Pulmonary artery endothelial cell (primary cell): ENCODE measurements at places on chromosomes 11 and 22. TPM values are rescaled to one million over a fixed set of nuclear protein-coding genes. Genes with fewer than 3 reads are reported as not detected.

Gene HORMAD2
- not detected in 2 replicates for total RNA-seq

DNA sequence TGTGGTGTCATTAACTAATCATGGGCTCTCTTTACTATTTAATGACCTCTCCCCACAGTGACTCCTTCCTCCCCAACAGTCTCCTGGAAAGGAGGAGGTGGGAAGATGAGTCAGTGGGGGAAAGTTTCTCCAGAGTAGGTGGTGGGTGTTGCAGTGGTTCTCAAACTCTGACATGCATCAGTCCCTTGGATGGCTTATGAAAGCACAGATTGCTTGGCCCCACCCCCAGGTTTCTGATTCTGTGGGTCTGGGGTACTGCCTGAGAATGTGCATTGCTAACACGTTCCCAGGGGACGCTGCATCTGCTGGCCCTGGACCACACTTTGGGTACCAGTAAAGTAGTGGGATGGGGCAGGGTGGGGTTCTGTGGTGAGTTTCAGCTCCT lies 9.8 kb downstream of the CD82 start:
- no peak for DNase-seq

Gene SPINDOC
- total RNA-seq: 17.1 and 29.0 TPM in 2 replicates

Gene SLN
- total RNA-seq: not detected in 2 replicates

GRCh38 chr22:24323695-24324094 lies 53.1 kb downstream of the SPECC1L start:
- DNase-seq: no peak

DNA sequence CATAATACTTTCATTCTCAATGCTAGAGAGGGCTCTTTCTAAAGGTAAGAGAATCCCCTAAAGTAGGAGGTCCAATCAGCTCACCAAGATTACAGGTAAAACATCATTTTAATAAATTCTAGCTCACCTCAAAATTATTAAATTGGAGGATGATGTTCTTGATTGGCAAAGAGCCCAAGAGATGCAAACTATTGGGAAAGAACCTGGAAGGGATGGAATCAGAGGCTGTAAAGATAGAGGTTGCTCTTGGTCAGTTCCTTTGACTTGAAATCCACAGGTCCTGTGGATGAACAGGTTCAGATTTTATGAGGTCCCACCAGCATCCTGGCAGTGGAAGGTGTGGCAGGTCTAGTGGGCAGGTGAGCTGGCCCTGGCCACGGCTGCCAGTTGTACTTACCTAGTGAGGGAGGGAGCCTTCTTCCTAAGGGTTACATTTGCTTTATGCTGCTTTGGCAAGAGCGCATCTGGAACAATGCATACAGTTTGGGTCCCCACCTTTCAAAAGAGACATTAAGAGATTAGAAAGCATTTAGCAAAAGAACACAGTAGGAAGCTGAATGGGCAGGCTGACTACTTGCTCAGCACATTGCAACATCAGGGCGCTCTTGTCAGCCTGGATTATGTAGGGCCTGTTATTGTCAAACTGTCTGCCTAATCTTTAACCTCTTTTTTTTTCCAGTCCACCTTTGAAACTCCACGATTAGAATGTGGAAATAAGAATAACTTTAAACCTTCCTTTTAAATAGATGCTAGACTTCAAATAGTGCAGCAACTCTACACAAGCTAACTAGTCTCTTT lies 97.0 kb downstream of the RDX start:
- DNase-seq: no peak

Gene FBXO7
- total RNA-seq: 48.1 and 50.5 TPM in 2 replicates

GRCh38 chr11:17786824-17787525 lies 52.4 kb downstream of the KCNC1 start:
- no peak for DNase-seq

DNA sequence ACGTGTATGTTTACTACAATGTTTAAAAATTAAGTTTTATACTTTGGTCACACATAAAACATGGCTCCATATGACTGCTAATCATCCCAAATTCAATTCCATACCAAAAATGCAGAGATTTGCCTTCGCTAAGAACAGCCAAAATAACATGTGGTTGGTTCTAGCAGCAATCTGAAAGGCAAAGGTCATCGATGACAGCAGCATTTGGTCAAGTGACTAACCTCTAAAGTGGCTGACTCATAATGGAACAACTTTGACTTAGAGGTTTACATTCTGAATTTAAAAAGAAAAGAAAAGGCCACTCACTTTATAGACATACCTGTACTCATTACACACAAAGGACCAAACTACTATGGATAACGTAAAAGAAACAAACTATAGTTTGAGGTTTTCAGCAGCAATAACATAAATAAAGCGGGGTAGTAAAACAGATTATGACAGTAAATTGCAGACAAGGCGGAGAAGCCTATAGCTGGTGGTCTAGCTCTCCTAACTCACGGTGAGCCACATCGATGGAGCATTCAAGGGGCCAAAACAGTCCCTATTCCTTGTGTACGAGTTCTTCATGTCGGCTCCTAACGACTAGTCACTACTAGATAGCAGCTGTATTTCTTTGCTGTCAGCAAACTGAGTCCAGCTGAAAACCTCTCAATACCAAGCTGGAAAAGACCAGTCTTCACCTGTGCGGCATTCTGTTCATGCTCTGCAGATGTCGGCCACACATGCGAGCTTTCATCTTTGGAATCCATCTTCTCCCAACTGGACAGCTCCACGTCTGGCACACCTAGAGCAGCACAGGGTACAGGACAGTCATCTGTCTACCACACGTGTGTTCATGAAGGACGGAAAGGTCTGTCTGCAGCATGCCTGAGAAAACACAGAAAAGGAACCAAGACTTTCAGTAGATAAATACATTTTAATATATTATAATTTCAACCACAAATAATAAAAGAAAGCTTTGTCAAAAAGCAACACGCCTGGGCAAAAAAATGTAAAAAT lies 42.1 kb downstream of the PRDM10 start:
- no peak for DNase-seq

DNA sequence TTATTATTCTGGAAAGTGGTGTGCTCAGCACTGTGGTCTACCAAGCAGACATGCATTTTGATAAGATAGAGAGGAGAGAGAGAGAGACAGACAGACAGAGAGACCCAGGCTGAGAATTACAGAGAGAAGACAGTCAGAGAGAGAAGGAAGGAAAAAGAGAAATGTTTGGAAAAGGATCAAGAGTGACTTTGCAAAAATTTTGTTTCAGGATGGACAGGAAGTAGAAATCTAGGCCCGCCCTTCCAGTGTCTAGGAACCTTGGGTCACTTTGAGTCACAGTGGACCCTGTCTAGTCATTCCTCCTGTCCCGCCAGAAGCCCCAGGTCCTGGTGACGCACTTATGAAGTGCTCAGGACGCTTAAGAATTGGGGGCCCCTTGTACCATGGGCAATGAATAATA lies 166.7 kb downstream of the ST3GAL4 start:
- no peak for DNase-seq

GRCh38 chr11:95835768-95836488 lies 45.6 kb downstream of the CEP57 start:
- DNase-seq: peak; percentile 36

GRCh38 chr11:73194034-73194507 lies 24.0 kb upstream of the P2RY2 start:
- no peak for DNase-seq
